ENCODE measurements at places on chromosomes 3 and 15. TPM values are rescaled to one million over a fixed set of nuclear protein-coding genes. Genes with fewer than 3 reads are reported as not detected.
A peak's percentile ranks its signal among the peaks of the same experiment; 100 is the strongest.

- no peak for DNase-seq
Measured at GRCh38 chr3:192675958-192676649, 51.2 kb downstream of the FGF12 start.

DNA sequence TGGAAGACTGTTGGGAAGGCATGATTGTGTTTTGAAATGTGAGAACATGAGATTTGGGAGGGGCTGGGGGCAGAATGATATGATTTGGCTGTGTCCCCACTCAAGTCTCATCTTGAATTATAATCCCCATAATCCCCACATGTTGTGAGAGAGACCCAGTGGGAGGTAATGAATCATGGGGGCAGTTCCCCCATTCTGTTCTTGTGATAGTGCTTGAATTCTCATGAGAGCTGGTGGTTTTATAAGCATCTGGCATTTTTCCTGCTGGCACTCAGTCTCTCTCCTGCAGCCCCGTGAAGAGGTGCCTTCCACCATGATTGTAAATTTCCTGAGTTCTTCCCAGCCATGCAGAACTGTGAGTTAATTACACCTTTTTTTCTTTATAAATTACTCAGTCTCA lies 430.5 kb downstream of the OTOL1 start:
- no peak for DNase-seq

DNA sequence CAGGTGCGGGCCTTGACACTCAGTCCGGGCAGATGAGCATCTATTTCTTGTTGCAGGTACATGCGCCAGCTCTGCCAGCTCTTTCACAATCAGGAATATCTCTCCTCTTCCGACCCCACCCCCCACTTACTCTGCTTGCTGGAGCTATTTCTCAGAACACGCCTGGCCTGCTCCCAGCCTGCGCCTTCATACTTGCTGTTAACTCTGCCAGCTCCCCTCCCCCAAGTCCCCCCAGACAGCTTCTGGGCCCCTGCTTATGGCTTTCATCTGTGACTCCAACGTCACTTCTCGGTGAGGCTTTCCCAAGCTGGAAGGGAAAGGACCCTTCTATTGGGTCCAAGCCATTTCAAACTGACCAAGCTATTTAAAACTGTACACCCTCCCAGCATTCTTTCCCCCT lies 15.2 kb downstream of the MAGEF1 start:
- no peak for DNase-seq

DNA sequence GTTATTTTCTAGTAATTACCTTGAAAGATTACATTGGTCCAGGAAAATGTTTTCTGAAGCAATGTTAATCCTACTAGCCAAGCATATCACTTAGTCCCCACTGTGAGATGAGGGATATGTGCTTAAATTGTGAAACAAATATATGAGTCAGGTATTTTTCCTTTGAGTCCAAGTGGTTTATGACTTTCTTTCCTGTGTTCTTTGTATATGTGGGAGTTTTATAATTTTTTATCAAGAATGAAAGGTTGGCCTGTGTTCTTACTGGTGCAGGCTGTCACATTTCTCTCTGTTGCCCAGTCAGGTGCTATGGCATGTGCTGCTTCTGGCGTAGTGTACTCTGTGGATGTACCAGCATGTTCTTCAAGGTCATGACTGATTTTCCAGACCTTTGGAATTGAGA lies 147.4 kb downstream of the CMSS1 start:
- DNase-seq, result no peak

GRCh38 chr15:99917252-99917651 lies 184.0 kb upstream of the LYSMD4 start:
- peak; percentile 34 for DNase-seq

DNA sequence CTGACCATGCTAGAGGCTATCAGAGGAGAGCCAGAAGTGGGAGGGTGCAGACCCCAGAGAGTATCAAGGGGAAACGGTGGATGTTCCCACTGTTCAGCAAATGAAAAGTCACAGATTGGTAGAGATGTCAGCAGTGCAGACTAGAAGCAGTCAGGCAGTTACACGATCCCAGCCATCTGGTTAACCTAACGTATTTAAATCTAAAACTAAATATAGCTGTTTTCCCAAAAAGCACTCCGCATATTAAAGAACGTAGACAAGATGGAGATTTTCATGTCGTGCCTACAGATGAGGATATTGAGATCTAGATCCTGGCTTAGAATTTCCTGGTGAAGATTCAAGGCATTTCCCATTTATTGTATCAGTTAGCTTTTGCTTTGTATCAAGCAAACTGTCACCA lies 25.2 kb downstream of the PXYLP1 start:
- DNase-seq, result no peak

DNA sequence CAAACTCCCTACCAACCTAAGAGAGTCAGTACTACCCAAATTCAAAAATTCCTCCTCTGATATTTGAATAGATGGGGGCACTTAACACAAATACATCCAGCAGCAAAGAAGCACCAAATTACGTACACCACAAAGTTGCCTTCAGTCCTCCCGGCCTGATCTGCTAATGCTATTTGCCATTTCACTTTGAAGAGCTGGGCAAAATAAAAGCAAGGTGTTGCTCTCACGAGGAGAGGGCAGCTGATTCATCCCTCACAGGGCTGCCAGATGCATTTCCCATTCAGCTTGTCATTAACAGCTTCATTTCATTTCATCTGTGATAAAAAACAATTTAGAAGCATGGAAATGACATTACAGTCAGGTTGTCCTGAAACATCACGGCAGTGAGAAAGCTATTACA lies 283.4 kb upstream of the VEPH1 start:
- DNase-seq, result no peak

DNA sequence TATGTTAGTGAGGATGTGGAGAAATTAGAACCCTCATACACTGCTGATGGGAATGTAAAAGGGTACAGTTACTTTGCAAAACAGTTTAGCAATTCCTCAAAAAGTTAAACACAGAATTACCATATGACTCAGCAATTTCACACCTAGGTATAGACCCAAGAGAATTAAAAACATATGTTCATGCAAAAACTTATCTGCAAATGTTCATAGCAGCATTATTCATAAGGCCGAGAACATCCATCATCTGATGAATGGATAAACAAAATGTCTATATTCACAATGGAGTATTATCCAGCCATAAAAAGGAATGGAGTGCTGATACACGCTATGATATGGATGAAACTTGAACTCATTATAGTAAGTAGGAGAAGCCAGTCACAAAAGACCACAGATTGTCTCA lies 10.3 kb downstream of the SEC13 start:
- DNase-seq, result no peak

DNA sequence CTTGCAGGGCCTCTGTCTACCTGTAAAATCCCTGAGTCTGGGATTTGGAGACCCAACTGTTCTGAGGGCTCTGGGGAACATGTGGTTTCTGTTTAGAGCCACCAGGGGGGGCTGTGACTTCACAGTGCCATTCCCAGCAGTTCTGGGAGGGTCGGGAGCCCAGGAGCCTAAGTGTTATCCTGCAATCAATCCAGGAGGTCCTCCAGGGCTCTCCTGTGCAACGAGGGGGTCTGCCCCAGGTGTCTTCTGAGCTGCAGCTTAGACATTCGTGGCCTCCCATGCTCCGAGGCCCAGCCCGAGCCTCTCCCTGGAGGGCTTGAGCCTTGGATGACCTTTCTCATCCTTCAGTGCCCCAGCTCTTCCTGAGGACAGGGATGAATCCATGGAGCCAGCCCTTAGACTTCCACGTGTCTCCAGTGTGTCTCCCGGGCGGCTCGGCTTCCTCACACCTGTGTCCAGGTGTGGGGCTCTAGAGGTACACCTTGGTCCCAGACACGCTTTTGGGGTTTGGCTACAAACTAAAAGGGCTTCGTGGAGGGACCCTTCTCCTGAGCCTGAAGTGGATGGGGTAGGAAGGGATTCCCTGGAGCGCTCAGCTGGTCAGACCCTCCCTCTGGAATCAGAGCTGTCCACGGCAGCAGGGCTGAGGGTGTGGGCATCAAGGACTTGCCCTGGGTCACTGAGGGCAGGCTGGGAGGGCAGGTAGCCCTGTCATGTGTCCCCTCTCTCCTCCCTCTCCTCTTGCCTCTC lies 20.3 kb upstream of the ABTB1 start:
- DNase-seq, result peak; percentile 78

Gene ATP11B
- 58.7 TPM for total RNA-seq

Data from sciatic nerve (tissue), 2 donors.